ENCODE measurements at places on chromosomes 13 and 19. TPM values are rescaled to one million over a fixed set of nuclear protein-coding genes. Genes with fewer than 3 reads are reported as not detected.

FFAR2 gene
- total RNA-seq = 0.46 TPM

FFAR1 gene
- not detected for total RNA-seq

PRMT1 gene
- 163 TPM for total RNA-seq

CASP14 gene
- total RNA-seq = not detected

NCLN gene
- 33.6 TPM for total RNA-seq

PTH2 gene
- not detected for total RNA-seq

ZNF610 gene
- total RNA-seq = 0.48 TPM

ZNF665 gene
- 2.6 TPM for total RNA-seq

TMEM147 gene
- 76.6 TPM for total RNA-seq

NAPSA gene
- total RNA-seq = 1.3 TPM

STAP2 gene
- 18.8 TPM for total RNA-seq

All from omental fat pad (tissue), 4 donors.